T-cell (primary cell): ENCODE measurements at places on chromosomes 5 and 9.

DNA sequence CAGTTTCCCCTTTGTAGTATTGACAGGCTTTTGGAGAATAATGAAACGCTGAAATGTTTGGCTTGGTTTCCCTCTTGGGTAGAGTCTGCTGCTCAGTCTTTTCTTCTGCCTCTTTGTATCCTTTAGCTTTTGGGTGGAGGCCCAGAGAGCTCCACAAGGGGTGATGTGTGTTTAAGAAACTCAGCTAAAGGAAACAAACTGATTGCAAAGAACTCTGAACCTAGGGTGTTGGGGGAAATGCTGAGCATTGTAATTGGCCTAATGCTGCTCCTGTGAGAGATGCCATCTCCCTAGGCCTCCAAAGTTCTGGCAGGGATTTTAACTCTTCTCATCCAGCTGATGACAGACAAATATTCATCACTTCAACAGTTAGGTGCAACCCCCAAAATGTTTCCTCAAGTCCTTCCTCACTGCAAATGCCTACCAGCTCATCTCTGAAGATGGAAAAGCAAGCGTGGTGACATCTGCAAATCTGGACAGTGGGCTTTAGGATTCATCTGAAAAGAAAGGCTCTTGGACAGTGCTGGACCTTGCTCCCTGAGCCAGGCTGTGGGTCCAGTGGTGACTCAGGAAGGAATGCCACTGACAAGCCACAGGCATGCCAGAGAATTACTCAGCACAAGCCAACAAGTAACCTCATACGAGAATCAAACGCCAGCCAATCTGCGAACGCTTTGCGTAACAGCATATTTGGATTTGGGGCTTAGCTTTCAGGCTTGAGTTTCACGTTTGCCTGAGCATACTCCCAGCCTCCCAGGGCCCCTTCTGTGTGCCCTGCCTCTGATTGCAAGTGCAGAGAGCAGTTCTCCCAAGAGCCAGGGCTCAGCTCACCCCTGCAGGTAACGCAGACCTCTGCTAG, 30.5 kb upstream of the ZSWIM6 start:
- no peak for DNase-seq

DNA sequence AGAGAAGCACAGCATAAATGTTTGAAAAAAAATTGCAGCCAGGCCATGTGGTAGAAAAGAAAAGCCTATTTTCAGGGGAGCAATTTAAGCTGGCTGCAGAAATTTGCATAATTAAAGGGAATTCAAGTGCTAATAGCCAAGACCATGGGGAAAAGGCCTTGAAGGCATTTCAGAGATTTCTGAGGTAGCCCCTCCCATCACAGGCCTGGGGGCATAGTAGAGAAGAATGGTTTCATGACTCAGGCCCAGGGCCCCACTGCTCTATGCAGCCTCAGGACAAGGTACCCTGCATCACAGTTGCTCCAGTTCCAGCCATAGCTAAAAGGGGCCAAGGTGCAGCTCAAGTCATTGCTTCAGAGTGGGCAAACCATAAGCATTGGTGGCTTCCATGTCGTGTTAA, 1416.0 kb downstream of the EFNA5 start:
- DNase-seq: no peak

- DNase-seq: no peak
Observed at GRCh38 chr9:126669108-126669507, 55.4 kb downstream of the LMX1B start.

GRCh38 chr5:14244721-14245120, 101.6 kb downstream of the TRIO start:
- no peak for DNase-seq

- no peak for DNase-seq
Observed at GRCh38 chr5:131389096-131389868, 125.4 kb downstream of the CDC42SE2 start.

- DNase-seq: no peak
Observed at GRCh38 chr9:129946246-129946995, 96.6 kb downstream of the FNBP1 start.

GRCh38 chr9:2924380-2924768, 80.5 kb upstream of the PUM3 start:
- no peak for DNase-seq

DNA sequence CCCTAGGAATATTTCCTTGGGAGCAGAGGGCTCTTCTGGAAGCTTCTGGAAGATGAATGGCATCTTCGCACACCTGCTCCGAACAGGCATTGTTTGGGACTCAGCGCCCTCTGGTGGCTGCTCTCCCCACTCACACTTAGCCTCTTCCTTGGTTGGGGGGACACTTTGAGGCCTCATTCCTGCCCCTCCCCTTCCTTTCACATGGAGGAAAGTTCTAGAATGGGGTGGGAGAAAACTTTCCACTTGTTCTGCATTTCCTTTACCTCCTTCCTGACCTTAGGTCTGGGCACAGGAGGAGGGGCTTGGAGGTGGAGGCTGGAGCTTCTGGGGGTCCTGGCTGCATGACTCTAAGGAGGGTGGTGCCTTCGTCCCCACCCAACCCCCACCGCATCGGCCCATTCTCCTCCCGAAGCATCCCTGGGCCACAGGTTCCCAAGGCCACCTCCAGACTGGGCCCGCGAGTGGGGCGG, 19.3 kb upstream of the SMIM32 start:
- DNase-seq: peak; percentile 21

DNA sequence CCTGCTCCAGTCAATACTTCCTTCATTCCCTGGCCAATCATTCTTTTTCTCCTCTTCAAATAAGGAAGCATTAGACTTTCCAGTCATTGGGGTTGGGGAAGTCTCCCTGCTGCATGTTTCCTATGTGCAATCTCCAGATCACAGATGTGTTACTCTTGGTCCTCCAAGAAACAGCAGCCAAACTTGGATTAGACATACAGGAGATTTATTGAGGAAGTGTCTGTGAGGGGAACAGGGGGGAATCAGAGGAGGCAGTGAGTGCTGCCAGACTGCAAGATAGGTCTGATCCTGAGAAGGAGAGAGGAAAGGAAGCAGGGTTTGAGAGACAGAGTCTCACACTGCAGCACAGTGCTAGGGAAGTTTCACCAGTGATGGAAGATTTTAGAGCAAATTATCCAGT, 40.6 kb upstream of the SLIT3 start:
- DNase-seq: no peak

- no peak for DNase-seq
Observed at GRCh38 chr5:177325868-177326381, 14.2 kb upstream of the MXD3 start.

- no peak for DNase-seq
Observed at GRCh38 chr9:73845539-73845938, 651.6 kb upstream of the RORB start.

DNA sequence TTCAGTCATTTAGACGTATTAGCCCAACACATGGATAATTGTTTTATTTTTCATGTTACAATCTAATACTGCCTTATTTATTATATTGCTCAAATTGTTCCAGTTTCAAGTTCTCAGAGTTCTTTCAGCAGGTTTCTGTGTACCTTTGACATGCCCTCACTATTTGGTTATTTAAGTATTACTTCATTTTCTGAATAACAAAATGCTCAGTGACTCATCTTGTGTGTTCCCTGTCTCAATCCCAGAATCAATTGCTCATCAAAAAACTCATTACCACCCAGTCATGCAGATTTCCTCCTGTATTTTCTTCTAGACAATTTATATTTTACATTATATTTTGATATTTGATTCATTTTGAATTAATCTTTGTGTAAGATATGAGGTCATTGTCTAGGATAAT, 562.6 kb downstream of the ANXA1 start:
- DNase-seq: no peak

- no peak for DNase-seq
Observed at GRCh38 chr5:14435481-14435880, 146.1 kb upstream of the OTULINL start.

DNA sequence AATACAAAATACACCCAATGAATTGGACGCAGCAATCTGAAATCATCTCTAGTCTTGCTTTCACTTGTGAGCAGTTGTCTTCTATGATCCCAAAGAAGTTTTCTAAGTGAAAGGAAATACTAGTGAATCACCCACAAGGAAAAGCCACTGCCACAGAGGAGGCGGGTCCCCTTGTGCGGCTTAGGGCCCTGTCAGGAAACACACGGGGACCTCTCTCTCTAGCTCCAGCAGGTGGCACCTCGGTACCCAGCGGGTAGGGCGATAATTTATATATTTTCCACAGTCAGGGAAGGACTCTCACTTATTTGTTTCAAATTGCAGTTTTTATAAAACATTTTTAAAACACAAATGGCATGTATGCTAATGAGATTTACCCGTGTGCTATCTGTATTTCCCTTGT, 417.1 kb downstream of the KDM4C start:
- no peak for DNase-seq

DNA sequence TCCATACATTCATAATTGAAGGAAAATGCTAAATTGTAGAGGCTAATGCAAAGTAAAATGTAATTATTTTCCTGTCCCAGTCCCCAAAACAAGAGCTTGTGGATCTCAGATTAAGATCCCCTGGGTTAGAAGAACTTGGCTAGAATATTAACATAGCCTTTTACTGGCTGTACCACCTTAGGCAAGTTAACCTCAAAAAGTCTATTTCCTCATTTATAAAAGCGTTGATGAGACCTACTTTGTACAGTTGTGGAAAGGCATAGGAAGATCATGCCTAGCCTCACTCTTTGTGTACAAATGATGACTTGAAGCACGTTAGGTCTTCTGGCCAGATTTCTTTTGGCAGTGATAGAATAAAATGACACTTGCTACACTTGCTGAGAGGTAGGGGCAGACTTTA, 97.2 kb downstream of the F2RL2 start:
- no peak for DNase-seq

- DNase-seq: no peak
Observed at GRCh38 chr5:64457846-64458245, 48.0 kb upstream of the RGS7BP start.

- no peak for DNase-seq
Observed at GRCh38 chr5:146079695-146080373, 25.5 kb downstream of the PLAC8L1 start.

DNA sequence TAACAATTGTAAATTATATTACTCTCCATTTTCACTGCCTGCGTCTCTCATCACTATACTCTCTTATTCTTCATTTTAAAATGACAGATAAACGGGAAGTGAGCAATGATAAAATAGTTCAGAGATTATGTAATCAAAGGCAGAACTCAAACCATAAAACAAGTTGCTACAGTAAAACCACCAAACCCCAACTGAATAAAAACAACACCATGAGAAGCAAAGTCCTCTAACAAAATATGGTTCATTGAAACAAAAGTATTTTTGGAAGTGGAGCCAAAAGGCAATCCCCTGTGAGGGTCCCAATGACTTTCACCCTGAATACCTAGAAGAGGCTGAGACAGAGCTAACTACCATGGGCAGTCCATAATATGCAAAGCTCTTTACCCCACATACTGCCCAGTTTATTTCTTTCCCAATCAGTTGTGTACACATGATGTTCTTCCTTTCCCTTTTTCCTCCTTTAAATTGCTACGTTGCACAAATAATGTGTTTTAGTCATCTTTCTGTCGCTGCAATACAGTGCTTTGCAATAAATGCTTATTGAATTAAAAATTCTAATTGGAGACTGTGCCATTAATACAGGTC, 64.0 kb upstream of the PTGER4 start:
- DNase-seq: no peak

DNA sequence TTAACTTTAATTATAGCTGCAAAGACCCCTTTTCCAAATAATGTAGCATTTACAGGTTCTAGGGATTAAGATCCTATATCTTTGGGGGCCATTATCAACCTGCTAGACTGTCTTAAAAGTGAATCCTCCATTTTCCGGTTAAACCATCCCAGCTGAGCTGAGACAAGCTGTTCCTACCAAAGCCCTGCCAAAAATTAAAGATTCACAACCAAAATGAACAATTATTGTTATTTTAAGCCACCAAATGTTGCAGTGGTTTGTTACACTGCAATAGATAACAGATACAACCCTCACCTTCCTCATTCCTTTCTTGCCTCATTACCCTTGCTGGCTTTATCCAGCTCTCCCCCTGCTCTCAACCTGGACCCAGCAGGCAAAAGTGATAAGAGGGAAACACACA, 343.4 kb downstream of the CDK5RAP2 start:
- DNase-seq: no peak

DNA sequence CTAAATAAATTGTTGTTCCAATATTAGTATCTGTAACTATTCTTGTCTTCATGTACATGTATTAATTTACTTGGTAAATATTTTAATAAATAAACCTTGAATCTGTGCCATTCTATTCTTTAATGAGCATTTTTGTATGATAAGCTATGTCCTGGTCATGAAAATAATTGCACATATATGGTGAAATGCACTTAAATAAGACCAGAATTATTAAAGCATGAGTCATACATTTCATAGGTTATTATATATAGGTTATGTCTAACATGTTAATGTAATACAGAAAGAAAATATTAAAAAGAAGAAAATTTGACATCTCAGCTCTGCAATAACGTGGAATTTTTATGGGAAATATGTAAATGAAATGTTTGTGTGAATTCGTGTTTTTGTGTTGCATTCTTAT, 1168.1 kb downstream of the TAF11L14 start:
- DNase-seq: no peak

DNA sequence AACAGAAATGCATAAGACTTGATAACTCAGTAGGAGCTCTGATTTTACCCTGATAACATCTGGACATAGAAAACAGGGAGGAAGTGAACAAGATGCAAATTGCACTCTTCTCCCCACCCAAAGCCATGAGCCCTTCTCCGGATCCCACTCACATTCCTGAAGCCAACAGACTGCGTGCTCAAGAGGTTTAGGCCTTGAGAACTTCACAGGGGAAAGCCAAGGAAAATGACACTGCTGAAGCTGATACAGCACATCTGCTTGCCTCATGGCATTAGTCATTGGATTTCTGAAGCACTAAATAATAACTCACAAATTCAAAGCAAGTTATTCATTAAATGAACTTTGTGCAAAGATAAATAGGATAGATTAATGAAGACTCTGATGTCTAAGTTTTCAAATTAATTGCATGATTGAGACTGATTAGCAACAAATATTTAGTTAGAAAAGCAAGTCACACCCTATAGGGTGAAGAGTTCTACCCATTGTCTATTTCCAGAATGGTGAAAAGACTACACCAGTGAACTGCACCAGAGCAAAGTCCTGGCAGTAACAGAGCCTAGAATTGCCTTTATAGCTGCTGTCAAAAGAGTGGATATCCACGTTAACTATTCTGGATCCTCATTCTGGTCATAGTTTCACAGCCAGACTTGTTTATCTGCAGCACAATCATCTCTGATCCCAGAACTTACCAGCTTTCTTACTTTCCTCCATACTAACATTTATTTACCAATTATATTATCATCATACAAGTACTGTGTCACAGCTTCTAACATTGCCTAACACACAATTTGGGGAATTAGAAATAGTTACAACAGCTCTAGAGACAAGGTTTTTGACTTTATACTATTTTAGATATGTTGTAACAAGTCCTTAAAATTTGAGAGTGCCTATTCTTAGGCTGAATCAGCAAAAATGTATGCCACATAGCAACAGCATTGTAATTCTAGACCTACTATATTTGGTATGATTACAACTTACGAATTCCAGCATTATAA, 432.1 kb upstream of the RGMB start:
- DNase-seq: no peak
